ENCODE measurements at places on chromosomes 11 and 22.

- DNase-seq: peak; percentile 31
These were observed 1248.0 kb upstream of the CNTN5 start for GRCh38 chr11:97772705-97773104.

DNA sequence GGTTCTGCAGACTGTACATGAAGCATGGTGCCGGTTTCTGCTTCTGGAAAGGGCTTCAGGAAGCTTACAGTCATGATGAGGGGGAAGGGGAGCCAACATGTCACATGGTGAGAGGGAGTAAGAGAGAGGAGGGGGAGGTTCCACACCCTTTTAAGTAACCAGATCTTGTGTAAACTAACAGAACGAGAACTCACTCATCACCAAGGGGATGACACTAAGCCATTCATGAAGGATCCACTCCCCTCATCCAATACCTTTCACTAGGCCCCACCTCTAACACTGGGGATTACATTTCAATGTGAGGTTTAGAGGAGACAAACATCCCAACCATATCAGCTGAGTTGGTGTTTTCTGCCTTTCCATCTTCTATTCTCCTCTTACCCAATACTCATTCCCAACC is 83.5 kb downstream of the BDNF start:
- no peak for DNase-seq

DNA sequence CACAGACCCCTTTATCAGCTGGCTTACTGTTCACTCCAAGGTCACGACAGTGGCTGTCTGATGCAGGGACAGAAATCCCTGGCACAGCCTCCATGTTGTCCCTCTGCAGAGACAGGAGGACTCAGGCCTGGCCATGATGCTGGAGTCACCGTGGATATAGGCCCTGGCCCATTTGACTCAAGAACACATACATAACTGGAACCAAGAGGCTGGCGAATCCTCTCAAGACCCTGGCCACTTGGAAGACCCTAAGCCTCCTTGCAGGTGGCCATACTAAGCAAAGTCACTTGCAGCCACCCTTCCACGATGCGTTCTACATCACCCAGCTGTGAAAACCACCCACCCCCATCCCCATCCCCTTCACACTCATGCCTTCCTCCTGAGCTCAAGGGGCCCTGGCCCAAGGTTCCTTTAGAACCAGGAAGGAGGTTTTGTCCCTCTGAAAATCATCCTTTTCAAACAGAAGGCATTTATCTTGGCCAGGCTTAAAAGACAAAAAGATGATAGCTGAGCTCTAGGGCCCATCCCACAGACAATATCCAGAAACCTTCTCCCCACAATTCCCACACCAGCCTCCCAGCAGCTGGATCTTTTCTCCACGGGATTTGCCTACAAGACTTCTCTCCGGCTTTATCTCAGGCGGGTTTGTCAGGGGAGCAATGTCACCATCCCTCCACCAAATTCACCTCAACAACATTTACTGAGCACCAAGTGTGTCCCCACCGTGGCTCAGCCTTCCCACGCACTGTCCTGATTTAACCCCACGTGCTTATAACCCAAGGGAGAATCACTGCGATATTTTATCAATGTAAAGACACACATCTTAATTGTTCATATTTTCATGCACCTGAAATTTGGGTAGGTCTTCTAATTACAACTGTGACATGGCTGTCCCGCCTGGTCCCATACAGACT is 123.4 kb upstream of the SERPIND1 start:
- DNase-seq: no peak

- no peak for DNase-seq
These were observed 8.9 kb downstream of the C1QTNF6 start for GRCh38 chr22:37179126-37179470.

GRCh38 chr11:71537537-71537936 is 288 bp upstream of the KRTAP5-8 start:
- DNase-seq: no peak

DNA sequence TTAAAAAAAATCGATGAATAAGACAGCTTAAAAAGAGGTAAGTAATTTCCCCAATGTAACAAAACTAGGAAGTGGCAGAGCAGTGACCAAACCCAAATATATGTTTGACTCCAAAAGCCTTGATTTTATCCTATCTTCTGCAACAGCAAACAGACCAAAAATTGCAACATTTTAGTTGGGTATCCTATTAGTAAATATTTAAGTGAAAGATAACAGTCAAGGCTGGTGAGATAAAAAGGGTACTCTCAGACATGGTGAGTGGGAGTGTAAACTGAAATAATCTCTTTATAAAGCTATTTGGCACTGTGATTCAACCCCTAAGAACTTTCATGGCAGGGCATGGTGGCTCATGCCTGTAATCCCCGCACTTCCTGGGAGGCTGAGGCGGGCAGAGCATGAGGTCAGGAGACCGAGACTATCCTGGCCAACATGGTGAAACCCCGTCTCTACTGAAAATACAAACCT is 1.9 kb upstream of the RDX start:
- no peak for DNase-seq

- DNase-seq: no peak
These were observed 101.1 kb upstream of the FAT3 start for GRCh38 chr11:92123540-92123939.

DNA sequence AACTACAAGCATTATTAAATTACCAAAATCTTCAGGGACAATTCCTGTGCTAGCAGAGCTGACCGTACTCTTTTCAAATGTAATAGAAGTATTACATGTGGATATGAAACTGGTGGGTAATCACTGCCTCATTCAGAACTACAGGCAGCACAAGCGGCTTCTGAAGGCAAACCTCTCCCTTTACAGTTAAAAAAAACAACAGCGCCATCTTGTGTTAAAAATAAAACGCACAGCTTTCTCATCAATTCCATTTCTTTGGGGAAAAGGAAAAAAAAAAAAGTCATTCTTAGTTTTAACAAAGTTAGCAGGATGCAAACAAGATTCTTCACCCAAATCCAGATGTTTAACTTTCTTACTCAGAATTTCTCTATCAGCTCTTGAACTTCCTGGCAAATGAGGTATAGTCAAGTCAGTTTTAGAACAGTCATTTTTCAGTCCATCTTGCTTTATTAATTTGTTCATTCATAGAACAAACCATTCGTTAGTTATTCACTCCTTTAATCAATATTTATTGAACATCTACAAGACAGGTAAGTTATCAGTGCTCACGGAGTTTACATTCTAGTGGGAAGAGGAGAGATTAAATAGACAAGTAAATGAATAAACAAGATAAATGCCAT is 331.8 kb upstream of the MPPED2 start:
- peak; percentile 94 for DNase-seq

- peak; percentile 9 for DNase-seq
These were observed 1.1 kb downstream of the OR52A5 start for GRCh38 chr11:5137014-5137413.

- DNase-seq: no peak
These were observed 62.0 kb downstream of the IGF2 start for GRCh38 chr11:2077061-2077802.
